ENCODE measurements at places on chromosomes 2 and 18. TPM values are rescaled to one million over a fixed set of nuclear protein-coding genes. Genes with fewer than 3 reads are reported as not detected.

TCF23 gene
- not detected for total RNA-seq

DYNAP gene
- not detected for total RNA-seq

SP140L gene
- 0.47 TPM for total RNA-seq

LYPD6B gene
- total RNA-seq = 12.5 TPM

ASAP2 gene
- total RNA-seq = 31.0 TPM

SMAD7 gene
- 18.7 TPM for total RNA-seq

LYG2 gene
- total RNA-seq = not detected

DOK6 gene
- 91.4 TPM for total RNA-seq

LRATD1 gene
- total RNA-seq = 35.7 TPM

RGPD6 gene
- total RNA-seq = 115 TPM

CCDC148 gene
- total RNA-seq = 25.7 TPM

C2orf66 gene
- total RNA-seq = 0.16 TPM

AQP4 gene
- 138 TPM for total RNA-seq

KRTCAP3 gene
- not detected for total RNA-seq

PLGLB2 gene
- 2.0 TPM for total RNA-seq

IL1F10 gene
- total RNA-seq = not detected

ACVR2A gene
- total RNA-seq = 125 TPM

ANKMY1 gene
- total RNA-seq = 5.6 TPM

Measured in occipital lobe (tissue), 3 donors.